ENCODE measurements at places on chromosomes 1 and 21. TPM values are rescaled to one million over a fixed set of nuclear protein-coding genes. Genes with fewer than 3 reads are reported as not detected.

Gene GUCA2B
- polyA plus RNA-seq = not detected

GRCh38 chr1:247538561-247538960 is 2.3 kb upstream of the OR2C3 start:
- H3K27me3 ChIP-seq = no peaks in the 10 kb centered on the region
- DNase-seq = no peak
- H3K27ac ChIP-seq = no peak overlapping the region
- H3K4me1 ChIP-seq = no peaks in the 10 kb centered on the region
- H3K36me3 ChIP-seq = no peaks in the 10 kb centered on the region
- H3K4me3 ChIP-seq = no peak overlapping the region

DNA sequence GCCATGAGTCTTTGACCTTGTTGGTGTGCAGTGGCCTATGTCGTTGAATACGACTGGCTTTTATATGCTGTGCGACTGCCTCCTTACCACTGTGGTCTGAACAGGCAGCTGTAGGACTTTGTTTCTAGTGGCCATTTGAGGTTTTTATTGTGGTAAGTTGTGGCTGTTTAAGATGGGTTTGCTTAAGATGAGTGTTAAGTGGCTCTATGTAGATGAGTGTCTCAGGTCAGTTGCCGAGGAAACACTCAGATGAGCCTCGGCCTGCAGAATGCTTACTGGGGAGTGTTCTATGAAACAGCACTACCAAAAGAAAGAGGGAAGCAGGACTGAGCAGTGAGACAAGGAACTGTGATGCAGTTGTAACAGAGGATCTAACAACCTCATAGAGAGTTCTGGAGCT is 14.9 kb upstream of the CD1C start:
- H3K4me1 ChIP-seq = no peaks in the 10 kb centered on the region
- DNase-seq = no peak
- H3K4me3 ChIP-seq = no peak overlapping the region

DNA sequence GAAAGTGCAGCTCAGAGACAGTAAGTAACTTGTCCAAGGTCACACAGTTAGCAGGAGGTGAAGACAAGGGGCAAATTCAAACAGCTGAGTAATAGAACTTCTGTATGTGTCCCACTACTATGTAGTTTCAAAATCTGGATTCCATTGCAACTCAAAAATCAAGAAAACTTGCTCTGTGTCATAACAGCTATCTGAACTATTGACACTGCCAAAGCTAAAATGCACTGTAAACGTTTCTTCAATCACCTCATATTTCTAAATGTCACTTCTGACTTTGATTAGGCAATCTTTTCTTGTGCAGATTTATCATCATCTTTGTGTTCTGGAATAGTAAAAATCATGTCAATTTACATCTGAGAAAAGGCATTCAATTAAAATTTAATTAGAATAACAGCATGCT is 957.6 kb downstream of the MRPL39 start:
- H3K4me3 ChIP-seq = no peak overlapping the region
- no peaks in the 10 kb centered on the region for H3K36me3 ChIP-seq
- H3K27me3 ChIP-seq = no peaks in the 10 kb centered on the region
- DNase-seq = no peak
- H3K27ac ChIP-seq = no peak overlapping the region

Data from SK-N-SH (cell line).